Left ventricle myocardium inferior (tissue), 1 donor: ENCODE measurements at places on chromosomes 6 and 20. TPM values are rescaled to one million over a fixed set of nuclear protein-coding genes. Genes with fewer than 3 reads are reported as not detected.

MOCS1 gene
- 28.6 TPM for total RNA-seq

PHF20 gene
- 35.9 TPM for total RNA-seq

FAXC gene
- 0.49 TPM for total RNA-seq

SNX14 gene
- 33.7 TPM for total RNA-seq

FOXF2 gene
- 0.30 TPM for total RNA-seq

HEY2 gene
- total RNA-seq = 25.6 TPM

GUCA1A gene
- total RNA-seq = not detected

SEL1L2 gene
- total RNA-seq = 1.4 TPM

SLC22A2 gene
- total RNA-seq = not detected

PABPC1L gene
- total RNA-seq = 2.4 TPM

CRISP3 gene
- not detected for total RNA-seq

SNPH gene
- total RNA-seq = 11.2 TPM

LY86 gene
- 1.2 TPM for total RNA-seq

LGSN gene
- not detected for total RNA-seq

LYRM4 gene
- total RNA-seq = 28.5 TPM

HLA-DOA gene
- total RNA-seq = 1.8 TPM

GNAS-AS1 gene
- 0.25 TPM for total RNA-seq

DEFB115 gene
- total RNA-seq = not detected

TMC2 gene
- not detected for total RNA-seq

ZBP1 gene
- not detected for total RNA-seq

CALHM6 gene
- 1.7 TPM for total RNA-seq

ULBP2 gene
- 0.93 TPM for total RNA-seq
